Smooth muscle cell of the pulmonary artery (primary cell): ENCODE measurements at places on chromosomes 11 and 22. TPM values are rescaled to one million over a fixed set of nuclear protein-coding genes. Genes with fewer than 3 reads are reported as not detected.

Gene RASL10A
- not detected in 2 replicates for total RNA-seq

Gene ANO1
- total RNA-seq = 3.8 and 11.7 TPM in 2 replicates

Gene MFNG
- total RNA-seq = 0.07 and 0.30 TPM in 2 replicates

Gene IL17REL
- not detected in 2 replicates for total RNA-seq
